ENCODE measurements at places on chromosomes 2 and 18.

DNA sequence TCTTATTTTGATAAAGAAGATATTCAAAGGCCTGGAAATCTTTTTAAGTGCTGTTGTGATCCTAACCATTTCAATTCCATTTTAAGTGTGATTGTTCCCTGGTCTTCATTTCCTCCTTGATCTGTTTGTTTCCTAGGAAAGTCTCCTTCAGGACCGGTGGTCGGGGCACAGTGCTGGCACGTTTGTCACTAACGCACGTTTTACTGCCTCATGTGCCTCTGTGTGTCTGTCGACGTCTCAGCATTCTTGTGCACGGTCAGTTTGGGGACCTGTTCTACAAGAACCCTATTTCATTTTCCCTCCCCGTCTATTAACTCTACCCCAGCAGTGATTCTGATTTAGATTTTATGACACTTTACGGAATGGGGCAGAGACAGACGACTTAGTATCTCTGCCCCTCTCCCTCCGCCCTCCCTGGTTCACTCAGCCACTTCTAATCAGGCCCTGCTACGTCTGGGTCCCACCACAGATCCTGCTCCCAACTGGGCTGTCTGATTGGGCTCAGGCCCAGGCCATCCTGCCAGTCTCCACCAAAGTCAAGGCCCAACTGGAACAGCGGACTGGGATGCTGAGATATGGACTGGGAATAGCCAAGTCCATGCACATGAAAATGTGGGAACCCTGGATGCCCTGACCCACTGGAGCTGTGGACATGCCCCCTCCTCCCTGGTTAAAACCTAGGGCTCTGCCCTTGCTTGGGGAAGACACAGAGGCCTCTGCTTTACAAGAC is 95.6 kb downstream of the TWIST2 start:
- DNase-seq = no peak

DNA sequence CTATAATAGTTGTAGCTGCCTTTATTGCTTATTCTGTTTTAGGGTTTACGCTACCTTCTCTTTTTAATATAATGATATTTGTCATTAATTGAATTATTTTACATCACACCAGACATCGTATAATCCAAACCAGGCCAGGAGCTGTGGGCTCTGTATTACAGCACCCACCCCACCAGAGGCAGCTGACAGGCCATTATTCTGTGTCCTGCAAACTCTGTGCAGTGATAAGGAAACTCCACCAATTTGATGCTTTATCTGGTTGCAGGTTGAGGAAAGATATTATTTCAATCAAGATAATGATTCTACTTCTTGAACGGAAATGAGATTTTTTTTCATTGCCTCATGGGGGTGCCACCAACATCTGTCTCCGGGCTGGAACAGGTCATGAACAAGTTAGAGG is 227.3 kb downstream of the ZBTB7C start:
- DNase-seq = no peak

DNA sequence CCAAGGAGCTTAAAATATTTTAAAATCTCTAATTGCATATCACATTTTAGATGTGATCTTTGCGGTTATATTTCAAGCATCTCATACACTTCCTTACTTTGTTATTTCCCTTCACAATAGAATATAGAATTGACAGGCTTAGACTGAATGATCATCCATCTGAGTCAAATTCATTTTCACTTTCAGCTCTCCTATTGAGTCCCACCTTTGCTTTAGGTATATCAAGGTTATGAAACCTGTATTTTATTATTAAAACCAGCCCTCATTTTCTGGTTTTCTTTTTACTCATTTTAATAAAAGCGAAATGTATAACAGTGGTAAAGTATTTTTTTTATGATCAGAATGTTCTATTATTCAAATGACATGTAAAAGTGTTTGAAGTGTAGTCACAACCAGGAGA is 162.9 kb upstream of the KYNU start:
- DNase-seq = no peak

DNA sequence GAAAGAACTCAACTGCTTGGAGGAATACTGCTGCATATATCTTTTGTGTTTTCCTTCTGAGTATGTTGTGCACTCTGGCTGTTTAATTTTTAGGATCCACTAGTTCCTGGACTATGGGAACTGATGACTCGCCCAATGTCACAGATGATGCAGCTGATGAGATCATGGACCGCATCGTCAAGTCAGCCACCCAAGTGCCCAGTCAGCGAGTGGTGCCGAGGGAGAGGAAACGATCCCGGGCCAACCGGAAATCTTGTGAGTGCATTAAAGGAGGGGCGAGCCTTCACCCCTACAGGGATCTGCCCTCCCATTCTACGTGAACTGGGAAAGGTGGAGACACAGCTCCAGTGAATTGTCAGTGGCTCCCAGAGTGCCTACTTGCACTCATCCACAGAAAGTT is 59.6 kb downstream of the TPGS2 start:
- no peak for DNase-seq

GRCh38 chr2:152307863-152308262 is 27.1 kb upstream of the FMNL2 start:
- DNase-seq = no peak

DNA sequence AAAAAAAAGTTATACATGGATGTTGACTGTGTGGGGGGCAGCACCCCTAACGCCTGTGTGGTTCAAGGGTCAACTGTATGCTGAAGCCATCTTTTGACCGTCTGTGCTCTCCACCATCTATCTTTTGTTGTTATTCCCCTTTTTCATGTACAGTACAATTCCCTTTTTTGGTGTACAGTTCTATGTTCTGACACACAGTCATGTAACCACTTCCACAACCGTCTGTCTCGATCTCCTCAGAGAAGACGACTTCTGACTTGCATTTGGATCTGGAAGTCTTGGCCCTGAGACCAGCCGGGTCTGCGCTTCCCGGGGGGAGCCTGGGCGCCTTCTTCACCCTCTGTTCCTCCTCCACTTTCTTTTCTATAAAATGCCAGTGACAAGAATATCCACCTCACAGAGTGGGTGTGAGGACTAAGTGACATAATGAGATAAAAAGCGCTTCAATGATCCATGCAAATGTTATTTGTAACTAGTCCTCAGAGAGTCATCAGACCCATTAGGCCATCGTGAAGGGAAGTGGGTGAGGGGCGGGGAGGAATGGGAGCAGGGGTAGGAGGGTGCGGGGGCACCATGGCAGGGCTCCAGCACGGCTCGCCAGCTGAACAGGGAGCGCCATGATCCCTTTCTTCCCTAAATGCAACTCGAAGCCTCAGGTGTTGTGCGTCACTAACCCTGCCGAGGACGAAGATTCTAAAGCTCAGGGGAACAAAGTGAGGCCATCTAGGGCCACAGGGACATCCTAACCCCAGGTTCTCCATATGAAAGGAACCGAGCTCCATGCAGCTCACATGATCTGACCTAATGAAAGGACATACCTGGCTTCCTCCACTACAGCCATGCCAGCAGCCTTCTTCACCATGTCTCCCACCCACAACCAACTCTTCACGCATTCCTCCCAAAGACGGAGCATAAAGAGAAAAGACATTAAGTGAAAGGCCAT is 16.6 kb downstream of the ADCY3 start:
- no peak for DNase-seq

- DNase-seq = no peak
Measured at GRCh38 chr18:24669015-24669414, 208.6 kb downstream of the HRH4 start.

GRCh38 chr2:43032213-43033015 is 194.0 kb downstream of the ZFP36L2 start:
- DNase-seq = peak; percentile 91

DNA sequence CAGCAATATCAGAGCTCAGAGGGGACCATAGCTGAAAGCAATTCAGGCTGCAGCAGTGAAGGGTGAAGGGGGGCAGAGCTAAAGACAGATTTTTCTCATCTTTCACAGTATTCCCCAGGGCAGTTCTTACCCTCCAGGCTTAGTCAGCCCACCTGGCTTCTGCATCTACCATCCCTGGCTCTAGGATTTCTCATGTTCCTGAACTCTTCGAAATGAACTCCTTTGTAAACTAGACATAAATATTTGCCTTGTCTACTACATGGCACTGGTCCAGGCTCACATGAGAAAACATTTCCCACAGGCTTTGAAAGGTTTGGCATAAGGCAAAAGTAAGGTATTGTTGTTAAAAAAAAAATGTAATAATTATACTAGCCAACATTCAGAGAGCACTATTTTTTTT is 23.6 kb upstream of the NEB start:
- DNase-seq = no peak

DNA sequence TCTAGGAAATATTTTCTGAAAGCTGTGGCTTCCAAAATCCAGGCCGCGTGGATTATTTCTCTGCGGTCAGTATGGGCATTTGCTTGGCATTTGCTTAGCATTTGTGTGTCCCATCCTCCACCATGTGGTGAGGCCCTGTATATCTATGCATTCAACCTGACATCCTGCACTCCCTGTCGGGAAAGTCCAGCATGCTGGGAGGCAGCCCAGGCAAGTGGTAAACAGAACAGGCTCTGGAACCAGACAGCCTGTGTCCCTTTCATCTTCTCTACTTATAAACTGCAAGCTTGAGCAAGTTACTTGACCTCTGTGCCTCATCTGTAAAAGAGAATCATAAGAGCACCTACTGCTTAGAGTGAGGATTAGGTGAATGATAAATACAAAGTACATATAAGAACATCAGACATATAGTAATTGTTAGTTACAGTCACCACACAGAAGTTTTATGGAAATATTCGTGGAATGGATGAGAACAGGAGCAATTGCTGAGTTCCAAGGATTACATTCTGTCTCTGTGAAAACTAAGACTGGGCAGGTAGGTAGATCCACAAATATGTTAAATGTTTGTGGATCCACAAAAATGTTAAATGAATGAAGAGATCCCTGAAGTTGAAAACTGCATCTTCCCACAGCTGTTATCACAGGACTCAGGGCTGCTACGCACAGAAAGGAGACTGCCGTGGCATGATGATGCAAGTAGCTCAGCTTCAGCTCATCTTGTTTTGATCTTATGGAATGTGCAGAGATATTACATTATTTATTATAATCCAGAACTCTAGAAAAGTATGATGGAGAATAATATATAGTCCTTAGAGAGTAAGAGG is 317.0 kb upstream of the MMADHC start:
- no peak for DNase-seq

- no peak for DNase-seq
Measured at GRCh38 chr2:138104071-138104470, 139.8 kb downstream of the HNMT start.

- DNase-seq = no peak
Measured at GRCh38 chr2:96923810-96924774, 54.2 kb upstream of the SEMA4C start.

GRCh38 chr2:56109994-56110393 is 73.8 kb upstream of the CCDC85A start:
- DNase-seq = no peak

DNA sequence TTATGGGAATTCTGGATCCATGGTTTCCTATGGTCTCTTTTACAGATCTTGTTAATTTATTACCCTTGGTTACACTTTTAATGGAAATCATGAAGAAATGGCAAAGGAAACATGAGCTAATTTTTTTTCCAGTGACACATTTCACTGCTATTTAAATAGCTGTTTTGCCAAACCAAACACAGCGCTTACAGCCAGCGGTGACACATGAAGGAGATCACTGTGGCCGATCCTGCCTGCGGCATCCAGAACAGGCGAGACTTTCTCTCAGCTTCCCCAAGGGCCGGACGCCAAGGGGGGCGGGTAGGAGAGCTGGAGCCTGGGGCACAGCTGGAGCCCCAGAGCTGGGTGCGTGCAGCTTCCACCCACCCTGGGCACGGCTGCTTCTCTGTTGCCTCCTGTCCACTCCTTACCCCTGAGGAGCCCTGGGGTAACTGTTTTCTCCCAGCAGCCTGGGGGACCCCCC is 81.4 kb upstream of the PKDCC start:
- DNase-seq = peak; percentile 38

DNA sequence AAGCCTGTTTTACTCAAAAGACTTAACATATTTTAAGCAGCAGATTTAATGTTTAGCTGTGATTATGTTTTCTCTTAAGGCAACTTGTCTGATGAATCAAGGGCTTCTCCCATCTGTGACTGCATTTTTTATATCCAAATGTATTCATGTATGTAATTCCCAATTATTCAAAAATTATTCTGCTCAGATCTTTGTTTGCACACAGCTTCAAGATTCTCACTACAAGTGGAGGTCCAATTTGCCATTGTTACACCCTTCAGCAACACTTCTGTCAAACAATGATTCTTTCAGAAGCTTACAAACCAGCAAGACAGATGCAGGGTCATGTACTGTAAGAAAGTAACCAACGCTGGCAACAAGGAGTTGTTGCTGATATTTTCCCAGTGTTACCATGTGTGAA is 5.9 kb upstream of the LRPPRC start:
- DNase-seq = no peak

DNA sequence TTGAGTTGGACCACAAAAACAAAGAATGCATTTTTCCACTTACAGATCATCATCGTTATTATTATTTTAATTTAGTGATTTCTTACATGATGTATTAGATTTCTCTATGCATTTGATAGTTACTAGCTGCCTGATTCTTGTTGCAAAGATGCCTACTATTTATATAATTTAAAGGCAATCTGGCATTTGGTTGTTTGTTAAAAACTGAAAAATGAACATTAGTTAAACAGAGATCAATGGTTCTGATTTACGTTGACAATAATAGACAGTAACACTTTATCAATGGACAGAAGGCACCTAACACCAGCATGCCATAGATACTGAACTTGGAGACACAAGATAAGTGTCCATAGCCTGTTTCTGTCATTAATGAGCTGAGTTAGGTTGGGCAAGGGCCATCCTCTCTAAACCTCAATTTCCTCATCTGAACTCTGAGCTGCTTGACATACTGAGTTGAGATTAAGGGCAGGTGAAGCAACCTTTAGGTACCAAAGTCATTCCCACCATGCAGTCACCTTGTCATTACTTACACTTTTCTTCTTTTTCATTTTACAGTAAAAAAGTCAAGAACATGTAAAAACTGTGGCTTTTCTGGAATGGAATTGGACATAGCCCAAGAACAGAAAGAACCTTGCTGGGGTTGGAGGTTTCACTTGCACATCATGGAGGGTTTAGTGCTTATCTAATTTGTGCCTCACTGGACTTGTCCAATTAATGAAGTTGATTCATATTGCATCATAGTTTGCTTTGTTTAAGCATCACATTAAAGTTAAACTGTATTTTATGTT is 3.1 kb downstream of the CCL20 start:
- DNase-seq = no peak

Measured in LoVo (cell line).